Upper lobe of right lung (tissue), 1 donor: ENCODE measurements at places on chromosomes 7 and 10.

- no peak for DNase-seq
These were observed 543 bp downstream of the HMX3 start for GRCh38 chr10:123136221-123136805.

DNA sequence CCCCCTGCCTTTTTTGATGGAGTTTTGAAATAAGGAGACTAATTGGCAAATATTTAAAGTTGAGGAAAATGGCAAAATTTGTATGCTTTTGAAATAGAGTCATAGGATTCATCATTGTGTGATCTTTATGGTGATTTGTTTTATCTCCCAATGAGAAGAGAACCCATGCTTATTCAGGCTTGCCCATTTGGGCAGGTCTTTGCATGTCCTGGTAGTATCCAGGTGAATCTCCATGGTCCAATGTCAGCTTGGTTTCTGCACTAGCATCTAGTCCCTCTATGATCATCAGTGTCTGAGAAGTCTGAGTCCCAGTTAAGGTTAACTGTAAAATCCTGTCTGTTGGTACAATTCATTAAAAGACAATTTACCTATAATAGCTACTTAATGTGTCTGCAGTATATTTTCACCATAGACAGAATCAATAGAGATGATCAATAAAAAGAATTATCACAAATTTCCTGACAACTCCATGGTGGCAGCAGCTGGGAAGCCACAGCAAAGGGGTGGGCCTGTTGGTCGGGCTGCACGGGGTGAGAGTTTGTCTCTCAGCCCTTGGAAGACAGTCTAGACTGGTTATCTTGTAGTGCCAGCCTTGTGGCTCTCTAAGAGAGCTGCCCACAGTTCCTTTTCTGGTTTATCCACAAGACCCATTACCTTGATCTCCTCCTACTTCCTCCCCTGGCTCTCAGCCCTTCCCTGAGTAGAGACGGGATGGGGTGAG, 22.2 kb upstream of the BMPER start:
- no peak for DNase-seq

DNA sequence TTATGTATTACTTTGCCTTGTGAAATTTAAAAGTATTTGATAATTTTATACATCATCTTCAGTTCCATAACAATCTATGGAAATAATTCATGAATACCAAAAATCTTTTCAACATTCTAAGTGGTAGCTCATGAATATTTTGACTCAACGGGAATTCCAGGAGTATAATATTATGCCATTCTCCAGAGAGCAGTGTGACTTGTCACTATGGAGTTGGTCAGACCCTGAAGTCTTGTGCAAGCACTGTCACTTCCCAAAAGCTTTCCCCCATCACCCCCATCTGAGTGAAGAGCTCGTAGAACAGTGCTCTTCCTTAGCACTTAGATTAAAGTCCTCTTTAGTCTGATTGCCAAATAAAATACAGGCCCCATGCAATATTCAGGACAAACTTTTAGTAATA, 29.4 kb upstream of the CCNJ start:
- DNase-seq = no peak

- no peak for DNase-seq
These were observed 322.8 kb downstream of the POM121L12 start for GRCh38 chr7:53358269-53358668.

- DNase-seq = no peak
These were observed 125.4 kb downstream of the KMT2E start for GRCh38 chr7:105139381-105139780.

DNA sequence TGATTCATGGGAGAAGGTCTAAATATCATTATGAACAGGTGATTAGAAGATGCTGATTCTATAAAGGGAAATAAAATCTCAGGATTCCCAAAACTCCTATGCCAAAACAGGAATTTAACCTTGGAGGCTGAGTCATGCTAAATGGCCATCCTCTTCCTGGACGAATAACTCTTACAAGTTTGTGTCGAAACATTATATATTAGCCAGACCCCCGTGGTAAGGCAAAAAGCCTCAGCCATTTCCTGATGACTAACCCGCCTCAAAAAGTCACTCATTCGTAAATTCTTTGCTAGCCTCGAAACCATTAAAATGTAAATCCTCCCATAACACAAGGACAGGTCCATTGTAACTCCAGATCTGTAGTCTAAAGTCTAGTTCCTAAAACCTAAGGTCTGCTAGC, 32.0 kb downstream of the CUL2 start:
- DNase-seq = no peak

- DNase-seq = no peak
These were observed 11.9 kb downstream of the TMEM106B start for GRCh38 chr7:12222889-12223579.

DNA sequence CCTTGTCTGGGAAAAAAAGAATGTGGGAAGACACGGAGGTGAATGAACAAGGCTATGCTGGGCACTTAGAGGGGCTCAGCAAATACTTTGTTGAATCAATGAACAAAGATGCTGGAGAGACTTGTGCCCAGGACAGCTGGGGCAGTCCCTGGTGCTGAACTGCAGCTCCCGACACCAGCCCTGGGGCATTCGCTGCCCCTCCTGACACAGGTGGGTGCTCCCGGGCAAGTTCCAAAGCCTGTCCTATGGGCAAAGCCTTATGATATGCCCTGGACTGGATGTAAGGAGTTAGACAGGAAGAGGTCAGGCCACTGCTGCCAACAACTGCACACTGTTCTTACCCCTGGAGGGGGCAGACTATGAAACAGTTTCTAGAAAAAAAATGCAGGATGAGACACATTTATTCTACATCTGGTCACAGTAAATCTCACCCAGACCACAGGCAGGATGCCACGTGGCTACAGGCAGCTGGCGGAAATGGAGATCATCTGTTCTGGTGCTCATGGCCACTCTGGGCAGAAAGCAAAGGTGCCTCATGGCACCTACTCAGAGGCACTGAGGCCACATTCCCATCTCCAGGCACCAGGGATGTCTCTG, 21.9 kb upstream of the FRAT2 start:
- no peak for DNase-seq

DNA sequence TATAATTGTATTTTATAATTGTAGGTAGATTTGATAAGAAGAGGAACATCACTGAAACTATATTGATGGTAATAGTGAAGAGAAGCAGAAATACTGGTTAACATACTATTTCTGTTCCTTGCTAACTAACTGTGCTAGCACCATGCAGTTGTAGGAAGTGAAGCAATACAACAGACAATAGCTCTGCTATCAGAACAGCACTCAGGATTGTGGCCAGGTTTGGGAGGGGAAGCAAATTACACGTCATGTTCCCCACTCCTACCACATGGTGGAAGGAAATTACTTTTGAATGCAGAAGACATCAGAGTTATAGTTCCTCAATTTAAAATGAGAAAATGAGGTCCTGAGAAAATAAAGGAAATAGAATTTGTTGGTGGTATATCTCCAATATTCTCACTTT, 151.1 kb downstream of the DGKB start:
- no peak for DNase-seq

- peak; percentile 56 for DNase-seq
These were observed 31.8 kb downstream of the WDR86 start for GRCh38 chr7:151378011-151378410.

DNA sequence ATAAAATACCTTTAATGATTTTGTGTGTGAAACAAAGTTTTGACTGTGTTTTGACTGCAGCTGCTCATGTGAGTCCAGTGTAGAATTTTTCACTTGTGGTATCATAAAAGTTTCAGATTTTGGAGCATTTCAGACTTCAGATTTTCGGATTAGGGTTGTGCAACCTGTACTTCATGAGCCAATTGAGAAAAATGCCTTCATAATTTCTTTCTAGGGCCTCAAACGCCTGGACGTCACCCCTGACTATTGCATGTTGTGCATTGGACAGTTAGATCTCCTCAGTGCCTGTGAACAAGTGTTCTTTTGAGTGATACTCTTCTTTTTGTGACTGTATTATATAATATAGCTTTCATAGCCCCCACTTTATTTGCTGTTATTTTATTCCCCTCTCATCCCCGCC, 161.1 kb downstream of the AUTS2 start:
- no peak for DNase-seq

- peak; percentile 73 for DNase-seq
These were observed 25.1 kb upstream of the FAM20C start for GRCh38 chr7:167090-167855.

- DNase-seq = no peak
These were observed 29.7 kb downstream of the PARP12 start for GRCh38 chr7:140033036-140033435.
